Ovary (tissue), 10 donors: ENCODE measurements at places on chromosomes 4 and X. TPM values are rescaled to one million over a fixed set of nuclear protein-coding genes. Genes with fewer than 3 reads are reported as not detected.

ARMCX2 gene
- 90.4 TPM for total RNA-seq

MAGEA8 gene
- total RNA-seq: not detected

MAOB gene
- 192 TPM for total RNA-seq

PDZD4 gene
- total RNA-seq: 0.78 TPM

TRMT2B gene
- 17.6 TPM for total RNA-seq

CCKAR gene
- not detected for total RNA-seq

ASB12 gene
- total RNA-seq: 1.2 TPM

GSX2 gene
- not detected for total RNA-seq

DRP2 gene
- total RNA-seq: 0.60 TPM

DGKK gene
- total RNA-seq: not detected

SLC6A8 gene
- total RNA-seq: 7.6 TPM

TXK gene
- 1.3 TPM for total RNA-seq

ZXDA gene
- 8.2 TPM for total RNA-seq

FGD1 gene
- total RNA-seq: 4.3 TPM

EFHC2 gene
- 5.3 TPM for total RNA-seq

CLDN22 gene
- total RNA-seq: 0.11 TPM

GAGE12F gene
- not detected for total RNA-seq

SNCA gene
- total RNA-seq: 27.2 TPM

NAP1L5 gene
- total RNA-seq: 11.4 TPM

SPACA5 gene
- total RNA-seq: not detected

TEX13C gene
- not detected for total RNA-seq

SOD3 gene
- total RNA-seq: 15.3 TPM

SSX7 gene
- not detected for total RNA-seq

LINC00632 gene
- total RNA-seq: 19.6 TPM

CCDC120 gene
- total RNA-seq: 9.1 TPM

PPP1R2C gene
- total RNA-seq: not detected

NEUROG2 gene
- total RNA-seq: not detected

SSX4B gene
- total RNA-seq: not detected

SPANXC gene
- total RNA-seq: not detected

TLR6 gene
- total RNA-seq: 2.4 TPM

ANXA3 gene
- total RNA-seq: 8.6 TPM

IL3RA gene
- 4.1 TPM for total RNA-seq

CHRDL1 gene
- total RNA-seq: 1.4 TPM

NIPAL1 gene
- total RNA-seq: not detected

UCP1 gene
- 0.46 TPM for total RNA-seq

TMPRSS11F gene
- total RNA-seq: not detected

ADH1B gene
- total RNA-seq: 193 TPM
